ENCODE measurements at places on chromosomes 11 and 22.

DNA sequence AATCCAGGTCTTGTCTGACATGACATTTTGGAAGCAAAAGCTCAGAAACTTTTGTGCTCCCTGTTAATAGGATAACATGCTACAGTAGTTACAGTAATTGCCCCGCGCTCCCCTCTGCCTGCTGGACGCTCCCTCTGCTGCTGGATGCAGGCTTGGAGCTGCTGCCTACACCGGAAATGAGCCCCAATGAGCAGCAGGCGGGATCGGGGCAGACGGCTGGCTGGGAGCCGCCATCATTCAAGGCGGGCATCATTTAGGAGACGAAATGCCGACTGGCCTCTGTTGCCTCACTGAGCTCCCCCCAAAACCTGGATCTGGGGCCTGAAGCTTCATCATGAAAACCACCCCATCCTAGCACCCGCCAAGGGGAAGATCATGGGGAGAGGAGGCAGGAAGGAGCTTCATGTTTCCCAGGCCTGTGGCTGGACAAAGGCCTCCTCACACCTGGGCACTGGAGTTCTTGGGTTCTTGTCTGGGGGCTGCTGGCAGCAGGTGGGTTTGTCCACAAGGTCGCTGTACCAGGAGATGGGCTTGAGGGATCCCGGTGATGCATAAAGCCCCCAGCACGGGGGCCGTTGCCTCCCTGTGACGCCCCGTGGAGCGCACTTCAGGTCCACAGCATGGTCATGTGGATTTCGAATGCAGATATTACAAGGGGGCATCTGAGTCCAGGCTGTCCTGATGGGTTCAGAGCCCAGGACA lies 664.3 kb downstream of the BRD1 start:
- no peak for DNase-seq

DNA sequence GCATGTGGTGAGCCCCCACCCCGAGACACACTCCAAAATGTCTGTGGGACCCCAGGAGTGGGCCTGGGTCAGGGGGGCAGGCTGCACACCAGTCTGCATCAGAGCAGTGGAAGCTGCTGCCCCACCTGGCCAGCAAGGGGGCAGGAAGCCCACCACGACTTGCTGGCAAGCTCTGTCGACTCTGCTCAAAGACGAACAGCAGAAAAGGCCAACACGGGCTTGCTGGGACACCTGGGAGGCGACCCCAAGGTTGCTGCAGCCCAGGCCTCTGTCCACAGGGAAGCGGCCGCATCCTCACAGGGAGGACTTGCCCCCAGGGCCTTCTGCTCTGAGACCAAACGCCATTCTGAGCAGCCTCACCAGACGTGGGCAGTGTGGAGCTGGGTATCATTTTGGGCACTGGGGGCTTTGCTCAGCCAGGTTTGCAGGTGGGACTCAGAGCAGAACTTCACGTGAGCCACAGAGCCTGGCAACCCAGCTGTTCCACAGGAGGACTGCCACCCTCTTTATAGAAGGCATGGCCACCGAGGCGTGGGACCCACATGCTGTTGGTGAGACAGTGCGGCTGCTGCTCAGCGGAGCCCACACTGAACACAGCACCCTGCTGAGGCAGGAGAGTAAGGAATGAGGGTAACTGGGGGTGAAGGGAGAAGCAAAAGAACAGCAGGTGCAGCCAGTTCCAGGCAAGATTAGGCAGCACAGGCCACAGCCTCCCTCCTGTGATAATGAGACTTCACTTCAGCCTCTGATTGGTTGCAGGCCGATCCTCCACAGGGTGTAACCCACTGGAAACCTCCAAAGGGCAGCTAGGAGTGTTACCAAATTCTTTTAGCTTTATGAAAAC lies 11.0 kb downstream of the IL17REL start:
- no peak for DNase-seq

- peak; percentile 91 for DNase-seq
These were observed 13.7 kb downstream of the ZBTB44 start for GRCh38 chr11:130301002-130301401.

GRCh38 chr11:130308886-130309285 lies 5.8 kb downstream of the ZBTB44 start:
- DNase-seq: no peak

DNA sequence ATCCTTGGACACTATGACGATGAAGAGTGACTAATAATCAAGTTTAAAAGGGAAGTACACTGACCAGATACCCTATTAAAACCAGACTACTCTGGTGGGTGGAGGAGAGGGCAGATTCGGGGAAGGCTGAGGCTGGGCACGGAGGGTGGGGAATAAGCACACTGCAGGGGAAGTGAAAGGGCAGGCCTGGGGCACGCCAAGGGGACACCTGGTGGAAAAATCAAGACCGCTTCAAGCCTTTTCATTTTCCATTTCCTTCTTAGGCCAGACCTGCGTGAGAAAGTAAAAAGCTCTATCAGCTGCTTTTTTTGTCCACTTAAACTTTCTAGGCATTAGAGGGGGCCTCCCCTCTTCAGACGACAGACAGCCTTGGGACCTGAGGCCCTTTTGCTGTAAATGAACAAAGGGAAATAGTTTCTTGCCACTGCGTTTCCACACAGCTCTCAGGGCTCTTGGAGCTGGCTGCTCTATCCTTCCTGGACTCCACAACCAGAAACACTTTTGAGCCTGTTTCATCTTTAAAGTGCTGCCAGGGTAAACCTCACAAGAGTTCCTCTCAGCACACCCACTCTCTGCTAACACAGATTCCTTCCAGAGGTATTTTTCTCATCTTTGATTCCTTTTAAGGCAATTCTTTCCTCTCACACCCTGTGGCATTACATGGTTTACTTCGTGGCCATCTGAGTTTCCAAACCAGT lies 25.0 kb upstream of the SERPIND1 start:
- no peak for DNase-seq

DNA sequence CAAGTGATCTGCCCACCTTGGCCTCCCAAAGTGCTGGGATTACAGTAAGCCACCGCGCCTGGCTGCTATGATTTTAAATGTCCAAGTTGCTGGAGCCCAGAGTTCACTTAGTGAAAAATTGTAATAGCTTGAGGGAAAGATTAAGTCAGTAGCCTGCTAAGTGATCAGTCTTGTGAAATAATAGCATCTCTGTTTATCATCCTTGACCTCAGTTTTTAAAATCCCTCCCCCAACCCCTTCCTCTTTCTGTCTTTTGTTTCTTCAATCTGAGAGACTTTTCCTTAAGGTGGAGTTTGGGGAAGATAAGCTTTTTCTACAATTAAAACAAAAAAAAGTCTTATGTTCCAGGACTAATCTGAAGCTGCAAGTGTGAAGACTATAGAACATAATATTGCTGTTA lies 6.4 kb downstream of the HIPK3 start:
- DNase-seq: peak; percentile 52

DNA sequence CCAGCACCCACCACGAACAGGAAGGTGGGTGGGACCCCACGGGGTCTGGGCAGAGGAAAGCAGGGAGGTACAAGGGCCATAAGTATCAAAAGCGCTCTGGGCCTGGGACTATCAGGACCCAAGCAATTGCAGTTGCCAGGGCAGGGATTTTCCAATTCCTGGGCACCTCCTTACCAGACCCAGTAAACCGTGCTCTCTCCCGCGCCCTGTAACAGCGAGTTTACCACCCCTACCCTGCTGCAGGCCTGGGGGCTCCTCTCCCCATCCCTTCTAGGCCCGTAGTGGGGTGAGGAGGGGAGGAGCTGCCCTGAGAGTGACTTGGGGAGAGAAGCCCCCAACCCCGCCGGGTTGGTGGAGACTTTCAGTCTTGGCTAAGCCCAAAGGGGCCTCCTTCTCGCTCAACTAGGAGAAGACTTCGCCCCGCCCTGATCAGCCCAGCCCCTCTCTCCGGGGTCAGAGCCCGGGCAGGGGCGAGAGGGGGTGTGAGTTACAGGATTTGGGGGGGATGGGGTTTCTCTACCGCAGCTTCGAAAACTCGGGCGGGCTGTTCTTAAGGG lies 5.4 kb downstream of the PAX6 start:
- no peak for DNase-seq

DNA sequence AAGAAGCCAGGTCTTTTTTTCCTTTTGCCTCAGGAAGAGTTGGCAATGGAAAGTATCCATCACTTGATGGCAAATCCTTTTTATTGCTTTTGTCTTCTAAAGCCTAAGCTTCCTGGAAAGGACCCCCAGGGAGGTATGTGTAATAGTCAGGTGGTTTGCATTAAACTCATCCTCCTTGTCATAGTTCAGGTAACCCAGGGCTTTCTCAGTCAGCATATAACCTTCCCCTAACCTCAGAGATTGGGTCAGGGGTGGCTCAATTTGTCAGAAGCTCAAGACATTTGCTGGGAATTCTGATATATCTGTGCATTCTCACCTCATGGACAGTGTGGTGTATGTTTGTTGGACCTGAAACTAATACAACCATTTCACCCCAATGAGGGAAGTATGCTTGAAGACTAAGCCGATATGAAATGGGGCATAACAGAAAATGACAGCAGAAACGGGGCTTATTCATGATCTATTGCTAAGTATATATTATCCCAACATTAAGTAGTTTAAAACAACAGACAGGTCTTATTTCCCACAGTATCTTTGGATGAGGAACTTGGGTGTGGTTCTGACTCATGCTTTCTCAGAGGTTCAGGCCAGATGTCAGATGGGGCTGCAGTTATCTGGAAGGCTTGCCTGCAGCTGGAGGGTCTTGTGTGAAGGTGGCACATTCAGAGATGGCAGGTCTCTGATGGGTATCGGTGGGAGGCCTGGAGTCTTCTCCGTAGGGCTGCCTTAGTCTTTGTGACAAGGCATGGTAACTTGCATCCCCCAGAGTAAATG lies 135.8 kb upstream of the SPON1 start:
- no peak for DNase-seq

DNA sequence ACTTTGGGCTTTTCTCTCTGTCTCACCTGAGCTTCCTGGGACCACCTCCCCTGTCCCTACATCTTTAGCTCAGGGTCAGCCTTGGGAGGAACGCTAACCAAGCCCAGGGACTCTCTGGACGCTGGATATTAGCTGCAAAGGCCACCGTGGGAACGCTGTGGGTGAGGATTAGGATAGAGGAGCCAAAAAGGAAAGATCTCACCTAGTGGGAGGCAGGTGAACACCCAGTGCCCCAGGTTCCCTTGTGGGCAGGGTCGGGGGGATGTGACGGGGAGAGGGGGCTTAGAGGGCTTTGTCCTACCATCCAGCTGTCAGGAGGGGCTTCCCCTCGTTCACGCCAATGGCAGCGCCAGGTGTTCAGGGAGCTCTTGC lies 50.2 kb downstream of the LINC01488 start:
- no peak for DNase-seq

DNA sequence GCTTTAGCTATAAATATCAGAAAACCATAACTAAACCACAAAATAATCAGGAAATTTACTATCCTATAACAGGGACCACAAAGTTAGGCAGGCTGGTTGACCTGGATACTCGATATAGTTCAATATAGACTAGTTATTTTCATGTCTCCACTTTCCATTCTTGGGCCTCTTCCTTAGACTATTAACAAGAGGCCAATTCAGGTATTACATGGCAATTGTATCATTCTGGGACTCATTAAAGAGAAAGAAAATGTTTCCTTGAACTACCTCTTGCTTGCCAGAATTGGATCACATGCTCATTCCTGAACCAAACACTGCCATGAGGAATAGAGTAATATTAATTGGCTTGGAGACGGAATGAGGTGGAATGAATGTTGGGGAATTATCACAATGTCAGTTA lies 76.0 kb downstream of the EIF3M start:
- DNase-seq: no peak

DNA sequence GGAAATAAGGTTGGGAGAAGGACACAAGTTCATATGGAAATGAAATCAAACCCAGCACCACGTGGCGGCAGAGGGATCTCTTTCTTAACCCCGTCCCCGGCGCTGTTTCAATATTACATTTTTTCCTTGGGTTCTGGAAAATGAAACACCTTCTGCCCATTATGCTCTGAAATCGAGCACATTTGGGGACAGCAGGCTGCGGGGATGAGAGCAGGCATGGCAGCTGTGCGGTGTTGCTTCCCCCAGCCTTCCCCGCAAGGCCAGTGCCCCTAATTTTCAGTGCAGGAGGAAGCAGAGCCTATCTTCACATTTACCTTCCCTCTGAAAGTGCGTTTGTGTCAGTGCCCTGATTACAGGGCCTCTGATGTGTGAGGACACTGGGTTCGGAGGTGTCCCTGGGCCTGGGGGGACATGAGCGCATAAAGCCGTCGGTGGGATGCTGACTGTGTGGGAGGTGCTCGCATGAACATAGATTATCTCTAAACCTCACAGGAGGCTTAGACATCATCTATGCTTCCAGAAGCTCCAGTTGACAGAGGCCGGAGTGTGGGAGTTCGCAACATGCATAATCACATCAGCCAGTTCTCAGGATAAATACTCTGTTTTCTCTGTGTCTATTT lies 921.3 kb downstream of the BRD1 start:
- DNase-seq: no peak

DNA sequence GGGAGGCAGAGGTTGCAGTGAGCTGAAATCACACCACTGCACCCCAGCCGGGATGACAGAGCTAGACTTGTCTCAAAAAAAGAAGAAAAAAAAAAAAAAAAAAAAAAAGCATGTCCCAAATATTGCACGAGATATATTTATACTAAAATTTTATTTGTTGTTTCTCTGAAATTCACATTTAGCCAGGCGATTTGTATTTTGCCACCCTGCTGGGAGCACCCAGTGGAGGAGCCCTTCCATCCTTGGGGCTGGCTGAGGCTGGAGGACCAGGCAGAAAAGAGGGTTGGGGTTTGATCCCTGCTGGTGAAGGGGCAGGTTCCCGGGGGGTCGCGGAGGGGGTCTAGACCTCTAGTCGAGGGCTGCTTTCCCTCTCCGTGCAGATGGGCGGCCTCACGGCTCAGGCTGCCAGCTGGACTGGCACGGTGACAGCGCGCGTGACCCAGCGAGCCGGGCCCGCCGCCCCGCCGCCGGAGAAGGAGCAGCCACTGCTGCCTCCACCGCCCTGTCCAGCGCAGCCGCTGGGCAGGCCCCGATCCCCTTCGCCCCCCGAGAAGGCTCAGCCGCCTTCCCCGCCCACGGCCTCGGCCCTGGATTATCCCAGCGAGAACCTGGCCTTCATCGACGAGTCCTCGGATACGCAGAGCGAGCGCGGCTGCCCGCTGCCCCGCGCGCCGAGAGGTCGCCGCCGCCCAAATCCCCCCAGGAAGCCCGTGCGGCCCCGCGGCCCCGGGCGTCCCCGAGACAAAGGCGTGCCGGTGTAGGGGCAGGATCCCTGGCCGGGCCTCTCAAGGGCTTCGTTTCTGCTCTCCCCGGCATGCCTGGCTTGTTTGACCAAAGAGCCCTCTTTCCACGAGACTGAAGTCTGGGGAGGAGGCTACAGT lies 952 bp upstream of the CATSPERZ start:
- no peak for DNase-seq

GRCh38 chr11:83612891-83613766 lies 327.0 kb upstream of the CCDC90B start:
- peak; percentile 9 for DNase-seq

- DNase-seq: no peak
These were observed 16.0 kb upstream of the PHLDA2 start for GRCh38 chr11:2945031-2945756.
